Right cardiac atrium (tissue), 5 donors: ENCODE measurements at places on chromosomes 7 and 10. TPM values are rescaled to one million over a fixed set of nuclear protein-coding genes. Genes with fewer than 3 reads are reported as not detected.

- DNase-seq, result peak; percentile 78
Observed at GRCh38 chr10:71312811-71313789, 6.0 kb upstream of the SLC29A3 start.

DNA sequence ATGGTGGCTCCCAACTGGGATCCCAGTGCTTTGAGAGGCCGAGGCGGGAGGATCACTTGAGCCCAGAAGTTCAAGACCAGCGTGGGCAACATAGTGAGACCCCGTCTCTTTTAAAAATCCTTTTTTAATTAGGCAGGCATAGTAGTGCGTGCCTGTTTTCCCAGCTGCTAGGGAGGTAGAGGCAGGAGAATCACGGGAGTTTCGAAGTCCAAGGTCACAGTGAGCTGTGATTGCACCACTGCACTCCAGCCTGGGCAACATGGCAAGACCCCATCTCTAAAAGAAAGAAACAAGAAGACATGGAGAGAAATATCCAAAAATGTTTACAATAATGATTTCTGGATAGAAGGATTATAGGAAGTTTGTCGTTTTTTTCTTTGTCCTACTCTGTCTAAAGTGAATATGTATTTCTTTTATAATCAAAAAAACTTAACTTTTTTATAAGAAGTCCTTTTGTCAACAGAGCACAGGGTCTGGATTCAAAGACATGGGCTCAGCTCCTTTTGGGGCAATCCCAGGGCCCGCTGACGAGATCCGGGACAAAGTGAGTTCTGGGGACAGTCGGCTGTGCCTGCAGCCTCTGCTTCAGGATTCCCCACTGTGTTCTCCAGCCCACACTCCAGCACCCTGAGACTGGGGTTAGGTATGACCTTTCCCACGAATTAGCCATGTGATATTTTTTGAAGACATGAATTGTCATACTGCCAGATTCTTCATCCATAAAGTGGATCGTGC, 45.6 kb downstream of the PDGFA start:
- peak; percentile 35 for DNase-seq

GRCh38 chr7:65269150-65269856, 104.4 kb upstream of the ZNF92 start:
- DNase-seq, result peak; percentile 69

- DNase-seq, result peak; percentile 76
Observed at GRCh38 chr10:102815790-102816549, 21.2 kb downstream of the CYP17A1 start.

- no peak for DNase-seq
Observed at GRCh38 chr7:47970761-47971160, 8.7 kb downstream of the HUS1 start.

DNA sequence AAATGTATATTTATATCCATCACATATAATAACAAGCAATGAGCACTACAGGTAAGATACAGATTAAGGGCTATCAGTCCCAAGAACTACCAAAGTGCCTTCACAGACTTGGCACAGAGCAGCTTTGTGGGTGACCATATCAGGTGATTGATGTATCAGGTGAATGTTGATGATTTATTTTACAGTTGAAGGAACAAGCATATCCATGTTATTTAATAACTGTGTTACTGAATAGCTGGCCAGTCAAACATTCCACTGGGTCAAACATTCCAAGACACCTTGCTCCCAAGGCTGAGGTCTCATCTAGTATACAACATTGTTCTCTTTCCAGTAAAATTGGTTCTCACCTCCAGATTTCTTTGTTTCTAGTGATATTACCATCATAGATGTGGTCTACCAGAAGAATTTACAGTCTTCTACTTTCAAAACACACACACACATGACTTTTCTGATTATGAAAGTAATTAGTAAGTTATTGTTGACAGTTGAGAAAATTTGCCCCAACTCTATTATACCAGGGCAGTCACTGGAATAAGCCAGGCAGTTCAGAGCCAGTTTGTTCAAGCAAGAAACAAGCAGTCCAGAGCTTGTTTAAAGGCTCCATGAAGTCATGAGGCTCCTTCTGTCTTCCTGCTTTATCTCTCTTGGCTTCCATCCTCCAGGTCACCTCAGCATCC, 68.2 kb downstream of the ELAPOR2 start:
- no peak for DNase-seq

- DNase-seq, result no peak
Observed at GRCh38 chr10:120646738-120647456, 189.9 kb downstream of the PLPP4 start.

DNA sequence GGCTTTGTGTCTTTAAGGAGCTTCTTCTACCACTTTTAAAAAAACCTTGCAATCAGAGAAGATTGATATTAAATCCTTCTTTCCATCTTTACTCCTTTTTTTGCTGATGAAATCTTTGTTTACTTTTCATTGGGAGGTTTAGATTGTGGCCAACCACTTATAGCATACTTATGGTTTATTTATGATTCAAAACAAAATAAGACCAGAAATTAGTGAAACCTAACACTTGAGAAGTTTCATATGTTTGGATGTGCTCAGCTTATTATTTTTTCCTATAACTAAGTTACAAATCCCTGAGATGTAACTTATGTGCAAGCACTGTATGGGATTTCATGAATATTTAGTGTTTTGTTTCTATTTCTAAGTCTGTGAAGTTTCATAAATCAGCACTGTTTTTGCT, 13.5 kb upstream of the PRPS1L1 start:
- DNase-seq, result no peak

DNA sequence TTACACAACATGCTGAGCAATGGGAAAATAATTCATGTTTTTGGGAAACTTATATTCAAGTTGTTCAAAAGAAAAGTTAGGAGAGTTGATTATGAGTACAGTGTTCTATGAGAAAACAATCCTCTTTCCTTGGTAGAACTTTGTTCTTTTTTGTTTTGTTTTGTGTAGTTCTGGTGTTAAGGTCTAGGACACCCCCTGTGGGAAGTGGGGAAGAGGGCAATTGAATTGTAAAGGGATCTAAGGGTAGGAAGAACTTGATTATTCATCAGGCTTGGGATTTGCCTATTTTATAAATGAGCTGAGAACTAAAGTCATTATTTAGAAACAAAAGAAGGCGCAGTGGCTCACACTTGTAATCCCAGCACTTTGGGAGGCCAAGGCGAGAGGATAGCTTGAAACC, 25.9 kb upstream of the CDK13 start:
- no peak for DNase-seq

DNA sequence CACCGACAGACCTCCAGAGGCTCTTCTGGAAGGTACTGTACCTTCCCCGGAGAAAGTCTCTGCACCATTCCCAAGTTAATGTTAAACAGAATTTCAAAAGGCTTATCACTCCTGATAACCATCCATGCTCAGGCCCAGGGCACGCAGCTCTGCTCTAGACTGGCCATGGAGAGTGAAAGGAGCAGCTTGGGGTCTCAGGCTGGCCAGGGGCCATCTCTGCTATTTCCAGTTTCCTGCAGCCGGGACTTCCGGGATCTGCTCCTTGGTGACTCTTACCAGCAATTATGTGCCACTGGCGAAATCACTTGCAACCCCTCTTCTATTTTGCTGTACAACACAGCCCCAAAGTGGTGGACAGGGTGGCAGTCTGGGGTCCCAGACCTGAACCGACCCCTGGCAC, 6.0 kb downstream of the CLDN15 start:
- DNase-seq, result no peak

GRCh38 chr10:25902002-25902401, 32.0 kb upstream of the MYO3A start:
- no peak for DNase-seq

DNA sequence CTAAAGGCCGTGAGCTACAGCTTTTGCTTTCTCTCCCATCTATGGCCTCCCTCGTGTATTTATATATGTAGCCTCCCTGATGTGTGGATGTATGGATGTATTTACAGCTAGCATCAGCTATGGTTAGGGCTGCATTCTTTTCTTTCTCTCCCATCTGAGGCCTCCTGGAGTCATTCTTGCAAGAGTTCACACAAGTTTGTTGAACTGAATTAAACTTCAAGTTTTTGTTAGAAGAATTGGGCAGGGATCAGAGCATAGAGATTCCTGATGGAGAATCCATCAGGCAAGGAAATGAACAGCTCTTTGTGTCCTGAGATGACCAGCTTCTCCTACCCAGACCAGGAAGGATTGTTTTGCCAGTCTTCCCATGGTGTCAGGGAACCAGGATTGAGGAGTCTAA, 60.3 kb downstream of the AHCYL2 start:
- no peak for DNase-seq

DNA sequence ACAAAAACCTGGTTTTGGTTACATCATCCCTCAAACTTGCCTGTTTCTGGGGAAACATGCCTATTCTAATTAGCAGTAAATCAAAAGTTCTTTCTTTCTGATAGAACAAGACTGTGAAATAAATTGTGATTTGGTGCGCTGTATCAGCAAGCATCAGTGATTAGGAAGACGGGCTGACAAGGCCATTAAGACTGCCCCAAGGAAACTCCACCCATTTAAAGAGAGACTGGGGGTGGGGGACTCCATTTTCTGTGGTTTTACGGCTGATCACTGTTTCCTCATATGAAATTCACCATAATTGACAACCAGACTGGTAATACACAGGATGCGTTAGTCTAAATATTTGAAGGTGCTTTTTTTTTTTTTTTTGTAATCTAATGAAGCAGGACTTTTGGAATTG, 68.7 kb downstream of the MBL2 start:
- DNase-seq, result no peak

DNA sequence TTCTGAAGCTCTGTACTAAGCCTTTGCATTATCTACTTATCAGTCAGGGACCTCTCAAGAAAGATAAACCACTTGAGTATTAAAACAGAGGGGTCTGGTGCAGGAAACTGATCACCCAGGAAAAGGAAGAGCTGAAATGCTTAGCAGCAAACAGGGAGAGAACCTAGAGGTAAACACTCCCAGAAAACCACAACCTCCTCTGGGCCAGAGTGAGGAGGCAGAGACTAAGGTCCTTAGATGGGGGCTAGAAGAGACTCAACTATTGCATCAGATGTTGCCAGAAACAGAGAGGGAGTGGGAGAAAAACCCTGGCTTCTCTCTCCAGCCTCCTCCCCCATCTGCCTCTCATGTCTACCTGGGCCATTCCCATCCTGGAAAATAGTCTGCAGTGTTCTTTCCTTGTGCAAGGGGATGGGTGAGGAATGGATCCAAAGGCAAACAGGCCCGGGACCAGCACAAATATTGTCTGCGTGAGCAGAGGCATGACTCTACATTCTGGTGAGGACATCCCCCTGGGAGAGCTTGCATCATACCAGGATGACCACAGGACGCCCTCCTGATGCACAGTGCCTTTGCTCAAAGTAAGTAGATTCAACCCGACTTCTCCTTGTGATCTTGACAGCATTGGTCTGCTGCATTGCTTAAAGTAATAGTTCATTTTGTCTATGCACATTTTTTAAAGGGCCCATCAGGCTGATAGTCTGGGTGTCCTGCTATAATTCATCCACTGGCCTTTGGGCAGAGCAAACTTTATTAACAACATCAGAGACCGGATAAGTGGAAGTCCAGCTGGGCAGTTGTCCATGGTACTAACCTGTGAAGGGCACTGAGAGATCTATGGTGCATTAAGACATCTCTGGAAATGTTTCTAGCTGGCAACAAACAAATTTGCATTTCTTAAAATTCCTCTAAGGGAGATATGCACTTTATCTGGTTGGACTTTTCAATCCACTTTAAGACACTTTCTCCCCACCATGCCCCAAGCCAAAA, 22.4 kb upstream of the ODAD2 start:
- DNase-seq, result no peak

DNA sequence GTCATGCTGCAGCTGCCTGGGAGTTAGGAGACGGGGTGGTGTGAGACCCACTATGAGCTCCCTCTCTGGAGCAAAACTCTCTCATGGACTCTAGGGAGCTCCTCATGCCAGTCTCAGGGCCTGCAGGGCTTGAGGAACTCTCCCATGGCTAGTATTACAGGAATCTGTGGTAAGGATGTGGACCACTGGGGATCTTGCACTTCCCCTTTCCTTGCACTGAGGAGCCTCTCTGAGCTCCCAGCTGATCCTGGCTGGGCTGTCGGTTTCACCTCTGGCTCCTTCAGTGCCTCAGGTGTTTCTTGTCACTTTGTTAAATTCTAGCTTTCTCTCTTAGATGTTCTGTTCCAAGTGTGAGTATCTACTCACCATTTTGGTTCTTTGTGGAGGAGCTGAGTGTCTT, 71.6 kb upstream of the IMMP2L start:
- DNase-seq, result no peak

DNA sequence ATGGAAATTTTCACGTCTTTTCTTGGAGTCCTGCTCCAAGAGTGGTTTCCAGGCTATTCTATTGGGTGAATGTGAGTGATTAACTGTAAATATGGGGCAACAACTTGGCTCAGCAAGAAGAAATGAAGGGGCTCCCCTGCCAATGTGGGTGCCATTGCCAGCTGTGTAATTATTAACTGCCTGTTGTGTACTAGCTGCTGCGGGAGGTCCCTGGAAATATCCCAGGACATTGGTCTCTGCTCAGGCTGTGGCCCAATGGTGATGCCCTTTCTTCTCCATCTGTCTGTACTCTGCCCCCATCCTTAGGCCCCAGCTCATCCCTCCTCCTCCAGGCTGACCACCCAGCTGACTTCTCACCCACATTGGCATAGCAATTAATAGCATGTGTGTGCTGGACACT, 29.4 kb downstream of the NPTX2 start:
- DNase-seq, result no peak

DNA sequence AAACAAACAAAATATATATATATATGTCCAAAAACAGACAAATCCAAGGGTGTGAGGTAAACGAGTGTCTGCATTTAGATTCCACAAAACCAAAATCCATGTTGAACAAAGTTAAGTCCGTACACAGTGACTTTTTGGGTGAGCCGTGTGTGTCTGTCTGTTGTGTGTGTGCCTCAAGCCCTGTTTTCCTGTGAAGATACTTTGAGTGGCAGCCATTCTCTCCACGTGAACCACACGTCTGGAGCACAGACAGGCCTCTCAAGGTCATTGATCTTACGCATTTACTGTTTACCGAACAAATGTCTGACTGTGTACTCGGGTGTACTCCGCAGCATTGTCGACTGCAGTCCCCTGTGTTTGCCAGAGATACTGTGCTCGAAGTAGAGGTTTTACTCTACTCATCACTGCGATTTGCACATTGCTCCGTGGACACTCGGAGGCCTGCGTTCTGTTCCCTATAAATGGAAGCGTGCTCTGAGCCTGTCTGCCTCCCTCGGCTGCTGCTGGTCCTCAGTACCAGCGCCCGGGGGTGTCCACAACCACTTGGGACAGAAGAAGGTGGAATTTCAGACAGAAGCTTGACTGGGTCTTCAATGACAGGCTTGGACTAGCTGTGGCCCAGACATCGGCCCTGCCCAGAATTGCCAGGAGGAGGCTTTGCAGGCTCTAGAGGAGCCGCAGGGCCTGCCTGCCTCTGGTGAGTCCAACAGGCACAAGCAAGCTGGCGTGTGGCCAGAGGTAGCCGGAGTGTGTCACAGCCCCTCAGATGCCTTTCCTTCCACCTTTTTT, 22.1 kb downstream of the CYP17A1 start:
- DNase-seq, result peak; percentile 93

SNCG gene
- polyA plus RNA-seq, result 30.2 TPM

BMI1 gene
- polyA plus RNA-seq, result 17.0 TPM

TMEM213 gene
- polyA plus RNA-seq, result not detected

NAT16 gene
- polyA plus RNA-seq, result not detected

RGS10 gene
- 6.0 TPM for polyA plus RNA-seq

AKR1C3 gene
- polyA plus RNA-seq, result 40.3 TPM

LRRD1 gene
- polyA plus RNA-seq, result not detected

GAD2 gene
- not detected for polyA plus RNA-seq
